ENCODE measurements at places on chromosomes 2 and 18. TPM values are rescaled to one million over a fixed set of nuclear protein-coding genes. Genes with fewer than 3 reads are reported as not detected.

- H3K4me1 ChIP-seq, result no peaks in the 10 kb centered on the region
- H3K27me3 ChIP-seq, result no peaks in the 10 kb centered on the region
- no peak for DNase-seq
Measured at GRCh38 chr18:26008096-26008495, 82.3 kb downstream of the SS18 start.

DNA sequence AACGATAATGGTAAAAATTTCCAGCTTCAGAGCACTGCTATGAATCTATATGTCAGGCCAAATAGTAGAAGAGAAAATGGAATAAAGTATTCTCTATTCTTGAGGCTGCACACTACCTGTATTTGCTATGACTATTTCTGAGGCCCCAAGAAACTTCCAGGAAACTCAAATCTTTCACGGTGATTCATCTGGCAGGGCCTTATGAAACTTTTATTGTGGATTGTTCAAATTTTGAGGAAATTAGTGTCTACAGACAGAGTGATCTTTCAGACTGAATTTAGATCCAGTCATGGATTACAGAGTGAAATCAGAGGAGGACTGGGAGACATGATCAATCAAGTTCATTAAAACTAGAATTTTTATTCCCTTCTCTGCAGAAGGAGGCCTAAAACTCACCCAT is 4.1 kb upstream of the VSNL1 start:
- no peaks in the 10 kb centered on the region for H3K36me3 ChIP-seq
- peaks cover 47% of the 10 kb centered on the region for H3K27me3 ChIP-seq
- no peak overlapping the region for H3K4me3 ChIP-seq
- H3K4me1 ChIP-seq, result peaks cover 4% of the 10 kb centered on the region

Gene PLCL1
- 3.3 TPM for total RNA-seq

- H3K27me3 ChIP-seq, result peaks cover 51% of the 10 kb centered on the region
- peaks cover 9% of the 10 kb centered on the region for H3K4me1 ChIP-seq
- DNase-seq, result no peak
Measured at GRCh38 chr2:26559556-26559955, 81.6 kb downstream of the CIB4 start.

DNA sequence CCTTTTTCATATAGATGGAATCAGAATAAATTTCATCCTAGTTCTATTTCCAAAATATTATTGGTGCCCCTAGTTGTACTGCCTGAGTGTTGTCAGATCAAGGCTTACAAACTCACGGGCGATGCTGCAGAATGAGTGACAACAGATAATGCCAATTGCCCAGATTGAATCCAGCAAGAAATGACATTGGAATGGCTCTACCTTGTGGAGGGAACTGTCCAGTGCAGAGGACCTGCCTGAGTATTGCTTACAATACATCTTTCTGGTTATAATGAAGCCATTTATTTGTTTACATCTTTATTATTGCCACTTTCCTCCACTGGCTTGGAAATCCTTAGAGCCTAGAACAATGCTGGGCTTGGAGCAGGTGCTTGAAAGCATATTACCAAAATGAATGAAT is 7.8 kb upstream of the IL1R2 start:
- peaks cover 22% of the 10 kb centered on the region for H3K4me1 ChIP-seq
- no peaks in the 10 kb centered on the region for H3K36me3 ChIP-seq
- H3K27ac ChIP-seq, result no peak overlapping the region

Gene MYL1
- total RNA-seq, result not detected

- peak within 1 kb of the TSS; percentile 52 for H3K4me3 ChIP-seq
- DNase-seq, result no peak
- H3K36me3 ChIP-seq, result no peaks in the 10 kb centered on the region
- no peak within 1 kb of the TSS for H3K27ac ChIP-seq
- no peaks in the 10 kb centered on the region for H3K4me1 ChIP-seq
Measured at GRCh38 chr2:219571311-219572236, at the start of gene OBSL1. Gene OBSL1 (minus strand): TSS chr2:219571539. CDS start chr2:219571232, 307 bp downstream.

DNA sequence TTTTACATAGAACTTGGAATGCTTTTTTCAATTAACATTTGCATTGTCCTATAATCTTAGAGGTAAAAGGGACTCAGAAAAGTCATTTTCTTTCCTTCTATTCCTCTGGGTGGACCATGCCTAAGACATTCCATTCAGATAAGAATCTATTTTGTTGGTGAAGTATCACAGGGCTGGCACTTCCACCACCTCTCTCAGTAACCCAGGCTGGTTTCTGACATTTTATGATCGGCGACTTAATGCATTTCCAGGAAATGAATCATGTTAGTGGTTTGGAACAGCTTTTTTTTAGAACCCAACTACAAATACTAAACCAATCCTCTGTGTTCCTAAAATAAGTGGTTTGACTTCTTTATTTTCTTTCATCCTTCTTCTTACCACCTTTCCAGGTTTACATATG is 27.0 kb downstream of the GAD1 start:
- H3K27me3 ChIP-seq, result peaks cover 3% of the 10 kb centered on the region
- H3K36me3 ChIP-seq, result no peaks in the 10 kb centered on the region
- peak; percentile 44 for DNase-seq
- H3K4me3 ChIP-seq, result no peak overlapping the region

DNA sequence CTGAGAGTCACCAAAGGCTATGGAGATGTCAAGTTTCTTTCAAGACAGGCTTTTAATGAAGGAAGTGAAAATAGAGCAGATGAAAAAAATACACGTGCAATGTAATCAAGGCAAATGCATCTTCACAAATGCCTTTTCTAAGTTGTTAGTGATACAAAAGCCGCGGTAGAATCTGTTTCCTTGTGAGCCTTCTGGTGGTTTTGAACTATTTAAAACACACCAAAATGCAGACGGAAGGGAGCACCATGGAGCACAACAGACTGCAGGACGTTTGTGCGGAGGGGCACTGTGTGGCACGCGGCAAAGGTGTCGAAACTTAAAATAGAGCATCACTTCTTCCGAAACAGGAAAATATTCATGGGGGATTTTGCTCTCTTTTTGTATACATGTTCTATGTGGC is 65.0 kb upstream of the BOD1L2 start:
- H3K4me1 ChIP-seq, result peaks cover 15% of the 10 kb centered on the region
- no peak overlapping the region for H3K27ac ChIP-seq
- H3K36me3 ChIP-seq, result no peaks in the 10 kb centered on the region
- no peak overlapping the region for H3K4me3 ChIP-seq
- peaks cover 19% of the 10 kb centered on the region for H3K27me3 ChIP-seq
- DNase-seq, result no peak

Gene TPO
- not detected for total RNA-seq

GRCh38 chr18:27577265-27577664 is 392.2 kb upstream of the CHST9 start:
- H3K36me3 ChIP-seq, result no peaks in the 10 kb centered on the region
- no peaks in the 10 kb centered on the region for H3K4me1 ChIP-seq
- H3K27me3 ChIP-seq, result no peaks in the 10 kb centered on the region
- H3K27ac ChIP-seq, result no peak overlapping the region

Gene AGXT
- total RNA-seq, result not detected

DNA sequence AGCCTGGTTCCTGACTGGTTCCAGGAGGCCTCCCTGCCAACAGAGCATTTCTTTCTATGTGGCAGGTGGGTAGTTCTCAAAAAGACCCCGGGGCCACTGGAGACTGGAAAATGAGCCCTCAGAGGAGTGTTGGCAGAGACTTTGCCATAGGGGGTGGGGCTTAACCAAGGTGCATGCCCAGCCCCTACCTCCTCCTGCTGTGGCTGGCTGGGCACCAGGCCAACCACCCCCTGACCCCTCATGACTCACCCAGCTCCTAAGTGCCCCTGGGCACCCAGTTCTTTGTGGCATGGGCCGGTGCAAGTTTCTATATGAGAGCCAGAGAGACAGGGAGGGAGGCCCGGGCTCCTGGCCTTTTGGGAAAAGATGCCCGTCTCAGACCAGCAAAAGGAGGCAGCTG is 98.2 kb upstream of the SMAD2 start:
- H3K4me3 ChIP-seq, result no peak overlapping the region
- DNase-seq, result no peak
- H3K4me1 ChIP-seq, result no peaks in the 10 kb centered on the region
- H3K27ac ChIP-seq, result no peak overlapping the region
- no peaks in the 10 kb centered on the region for H3K36me3 ChIP-seq
- no peaks in the 10 kb centered on the region for H3K27me3 ChIP-seq

Gene CFAP65
- total RNA-seq, result not detected

Gene DSG2
- 0.45 TPM for total RNA-seq

GRCh38 chr2:88669482-88670214 is 21.8 kb upstream of the RPIA start:
- no peaks in the 10 kb centered on the region for H3K4me1 ChIP-seq
- H3K4me3 ChIP-seq, result no peak overlapping the region
- no peaks in the 10 kb centered on the region for H3K36me3 ChIP-seq
- DNase-seq, result peak; percentile 55
- no peak overlapping the region for H3K27ac ChIP-seq

GRCh38 chr2:172442072-172442895 is 14.9 kb downstream of the ITGA6 start:
- H3K27me3 ChIP-seq, result no peaks in the 10 kb centered on the region
- peak; percentile 87 for DNase-seq
- H3K4me1 ChIP-seq, result peaks cover 69% of the 10 kb centered on the region
- H3K27ac ChIP-seq, result no peak overlapping the region

DNA sequence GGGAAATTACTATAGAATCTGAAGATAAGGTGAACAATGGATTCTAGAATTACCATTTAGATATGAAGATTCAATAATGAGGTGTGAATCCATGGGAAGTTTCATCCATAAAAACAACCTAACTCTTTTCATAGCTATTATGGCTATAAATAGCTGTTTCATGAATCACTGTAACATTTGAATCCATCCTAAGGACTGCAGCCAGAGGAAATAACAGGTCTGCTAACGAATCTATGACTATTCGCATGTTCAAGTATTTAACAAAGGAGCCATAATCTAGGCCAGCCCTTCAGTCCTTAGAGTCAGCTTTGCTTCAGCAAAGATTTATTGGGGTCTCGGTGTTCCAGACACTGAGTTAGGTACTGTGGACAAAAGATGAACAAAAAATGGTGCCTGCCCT is 87.1 kb downstream of the MYOM1 start:
- no peaks in the 10 kb centered on the region for H3K27me3 ChIP-seq
- no peak for DNase-seq
- H3K4me3 ChIP-seq, result no peak overlapping the region
- no peaks in the 10 kb centered on the region for H3K36me3 ChIP-seq
- peaks cover 10% of the 10 kb centered on the region for H3K4me1 ChIP-seq

DNA sequence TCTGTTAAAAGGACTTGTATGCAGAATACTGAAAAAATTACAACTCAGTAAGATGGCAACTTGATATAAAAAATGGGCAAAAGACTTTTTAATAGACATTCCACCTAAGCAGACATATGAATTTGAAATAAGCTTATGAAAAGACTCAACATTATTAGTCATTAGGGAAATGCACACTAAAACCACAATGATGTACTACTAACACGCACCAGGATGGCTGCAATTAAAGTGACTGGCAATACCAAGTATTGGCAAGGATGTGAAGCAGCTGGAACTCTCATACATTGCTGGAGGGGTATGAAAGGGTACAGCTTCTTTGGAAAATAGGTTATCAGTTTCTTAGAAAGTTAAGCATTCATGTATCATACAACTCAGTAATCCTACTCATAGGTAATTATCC is 3.2 kb upstream of the ENOSF1 start:
- peaks cover 24% of the 10 kb centered on the region for H3K4me1 ChIP-seq
- no peaks in the 10 kb centered on the region for H3K27me3 ChIP-seq
- DNase-seq, result peak; percentile 33
- H3K4me3 ChIP-seq, result no peak overlapping the region
- H3K27ac ChIP-seq, result no peak overlapping the region

GRCh38 chr2:54776494-54776893 is 53.0 kb downstream of the EML6 start:
- H3K27me3 ChIP-seq, result no peaks in the 10 kb centered on the region
- DNase-seq, result no peak
- H3K27ac ChIP-seq, result no peak overlapping the region
- peaks cover 3% of the 10 kb centered on the region for H3K4me1 ChIP-seq
- no peak overlapping the region for H3K4me3 ChIP-seq

Gene RIT2
- not detected for total RNA-seq
